ENCODE measurements at places on chromosomes 5 and 9.

GRCh38 chr5:77993141-77993854, 217.2 kb upstream of the TBCA start:
- peak; percentile 30 for DNase-seq

GRCh38 chr9:4065054-4065453, 234.8 kb downstream of the GLIS3 start:
- DNase-seq = no peak

GRCh38 chr5:136814619-136815378, 449.5 kb upstream of the TRPC7 start:
- DNase-seq = peak; percentile 17

DNA sequence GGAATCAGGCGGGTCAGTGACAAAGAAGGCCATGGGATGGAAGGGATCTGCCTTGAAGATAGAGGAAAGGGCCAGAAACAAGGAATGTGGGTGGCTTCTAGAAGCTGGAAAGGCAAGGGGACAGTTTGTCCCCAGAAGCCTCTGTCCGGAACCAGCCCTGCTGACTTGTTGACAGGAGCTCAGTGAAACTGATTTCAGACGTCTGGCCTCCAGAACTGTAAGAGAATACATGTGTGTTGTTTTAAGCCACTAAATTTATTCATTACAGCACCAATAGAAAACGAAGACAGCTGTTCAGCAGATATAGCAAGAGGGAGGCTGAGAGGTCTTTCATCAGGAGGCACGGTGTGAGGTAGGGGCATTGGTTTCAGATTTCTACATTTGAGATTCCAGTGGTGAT, 422.5 kb downstream of the KDM4C start:
- DNase-seq = no peak

DNA sequence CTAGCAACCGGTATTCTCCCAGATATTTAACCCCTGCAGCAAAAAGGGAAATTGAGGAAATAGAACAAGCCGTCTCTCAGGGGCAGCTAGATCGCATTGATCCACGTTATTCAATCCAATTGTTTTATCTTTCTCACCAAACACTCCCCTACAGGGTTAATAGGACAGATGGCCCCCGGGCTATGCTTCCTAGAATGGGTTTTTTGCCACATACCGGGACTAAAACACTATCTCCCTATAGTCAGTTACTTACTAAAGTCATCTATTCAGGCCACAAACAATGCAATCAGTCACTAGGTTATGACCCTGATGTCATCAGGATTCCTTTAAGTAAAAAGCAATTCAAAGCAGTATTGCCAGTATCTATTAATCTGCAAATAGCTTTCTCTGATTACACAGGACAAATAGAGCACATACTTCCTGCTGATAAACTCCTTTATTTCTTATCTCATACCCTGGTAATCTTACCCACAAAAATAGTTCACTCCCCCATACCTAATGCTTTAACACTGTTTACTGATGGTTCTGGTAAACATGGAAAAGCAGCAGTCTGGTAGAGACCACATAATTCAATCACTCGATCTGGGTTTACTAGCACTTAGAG, 159.0 kb downstream of the CPLANE1 start:
- DNase-seq = no peak

DNA sequence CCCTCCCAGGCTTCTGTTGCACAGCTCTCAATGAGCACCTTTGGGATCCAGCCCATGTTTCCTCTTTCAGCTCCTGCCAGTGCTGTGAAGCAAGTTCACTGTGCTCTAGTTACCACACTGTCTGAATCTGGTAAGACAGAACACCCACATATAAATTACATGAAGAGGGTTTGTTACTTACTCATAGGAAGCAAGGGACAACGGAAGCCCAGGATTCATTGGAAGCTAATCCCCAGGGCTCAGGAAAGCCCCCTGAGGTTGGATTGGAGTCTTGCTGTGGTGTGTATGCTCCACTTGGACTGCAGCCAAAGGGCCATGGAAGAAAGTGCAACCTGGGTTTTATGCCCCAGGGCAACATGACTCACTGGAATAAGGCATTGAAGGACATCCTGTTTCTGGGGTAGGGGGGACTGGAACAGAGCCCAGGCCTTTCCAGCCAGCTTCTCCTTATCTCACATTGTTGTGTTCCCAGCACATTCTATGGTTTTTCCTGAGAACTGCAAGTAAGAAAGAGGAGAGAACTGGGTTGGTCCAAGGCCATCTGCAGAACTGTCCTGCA, 15.6 kb upstream of the CLK4 start:
- peak; percentile 50 for DNase-seq

DNA sequence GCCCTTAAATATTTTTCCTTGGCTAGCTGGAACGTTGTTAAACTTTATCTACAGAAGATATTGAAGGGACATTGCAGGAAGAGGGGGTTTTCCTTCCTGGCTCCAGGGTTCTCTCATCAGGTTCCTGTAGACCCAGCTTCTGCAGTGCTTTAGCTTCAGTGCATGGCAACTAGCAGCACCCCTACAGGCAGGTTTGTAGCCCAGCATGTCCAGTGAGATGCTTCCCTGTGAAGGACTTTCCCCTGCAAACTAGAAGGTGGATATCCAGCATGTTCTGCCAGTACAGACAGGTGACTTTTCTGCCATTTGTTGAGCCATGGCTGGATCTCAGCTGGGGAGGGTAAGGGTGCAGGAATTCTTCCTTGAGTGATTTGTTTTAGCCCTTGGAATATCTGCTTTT, 10.4 kb downstream of the CCL28 start:
- DNase-seq = no peak

GRCh38 chr5:95959888-95960666, 1.6 kb downstream of the ELL2 start:
- peak; percentile 55 for DNase-seq

- peak; percentile 8 for DNase-seq
Measured at GRCh38 chr5:148206620-148207019, 3.8 kb downstream of the SPINK6 start.

DNA sequence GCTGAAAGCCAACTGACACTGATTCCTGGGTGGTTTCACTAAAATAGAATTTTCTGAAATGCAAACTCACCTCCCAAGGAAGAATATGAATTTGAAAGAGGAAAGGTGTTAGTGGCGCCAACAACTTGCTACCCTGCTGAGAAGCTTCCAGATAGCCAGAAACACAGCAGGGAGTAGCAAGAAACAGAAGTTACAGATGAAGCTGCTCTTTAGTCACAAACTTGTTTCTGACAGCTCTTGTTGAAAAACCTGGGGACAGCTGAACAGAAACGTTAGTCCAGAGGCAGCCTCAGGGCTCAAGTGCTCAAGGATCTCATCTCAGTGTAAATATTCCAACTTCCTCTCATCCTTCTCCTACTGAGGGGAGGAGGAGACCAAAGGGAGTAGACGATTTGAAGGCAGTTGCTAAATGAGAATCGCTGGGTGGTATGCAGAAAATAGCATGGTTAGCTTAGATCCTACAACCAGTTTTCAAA, 184.1 kb downstream of the PDE4D start:
- DNase-seq = no peak

- no peak for DNase-seq
Measured at GRCh38 chr5:151598984-151599383, 7.9 kb upstream of the FAT2 start.

DNA sequence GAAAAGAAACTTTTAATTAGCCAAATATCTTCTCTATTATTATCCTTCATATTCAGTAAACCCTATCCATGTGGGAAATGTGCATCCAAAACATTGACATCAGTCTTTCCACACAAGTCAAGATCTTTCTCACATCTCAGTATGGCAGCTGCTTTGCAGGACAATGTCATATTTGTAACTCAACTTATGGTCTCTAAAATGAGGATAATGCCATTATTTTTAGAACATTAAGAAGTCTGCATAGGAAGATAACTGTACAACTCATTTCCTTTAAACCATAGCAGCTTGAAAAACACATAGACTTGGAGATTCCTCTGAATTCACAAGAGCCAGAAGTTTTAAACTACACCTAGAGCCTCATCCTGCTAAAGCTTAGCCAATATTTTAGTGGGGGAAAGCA, 43.7 kb downstream of the MCTP1 start:
- no peak for DNase-seq

GRCh38 chr5:111469903-111470302, 42.4 kb downstream of the STARD4 start:
- peak; percentile 13 for DNase-seq

GRCh38 chr9:138075961-138076649, 198.5 kb downstream of the CACNA1B start:
- no peak for DNase-seq

DNA sequence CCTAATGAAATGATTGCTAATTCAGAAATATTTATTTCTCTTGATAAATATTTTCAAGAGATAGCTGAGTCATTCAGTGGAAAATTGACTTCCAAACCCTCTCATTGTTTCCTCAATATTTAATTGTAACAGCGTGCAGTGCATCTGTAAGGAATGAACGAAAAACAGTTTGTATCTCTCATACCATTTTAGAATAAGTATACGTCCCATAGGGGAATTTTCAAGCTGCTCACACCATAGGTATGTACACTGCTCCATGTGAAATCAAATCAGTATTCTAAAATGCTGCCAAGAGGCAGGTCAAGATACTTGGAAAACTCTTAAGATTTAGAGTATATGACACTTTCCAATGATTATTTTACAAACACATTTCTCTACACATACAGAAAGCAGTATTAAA, 202.2 kb downstream of the ARL15 start:
- DNase-seq = no peak

- no peak for DNase-seq
Measured at GRCh38 chr9:92954049-92954861, 6.9 kb downstream of the FGD3 start.

GRCh38 chr9:92097997-92098482, 17.2 kb downstream of the SPTLC1 start:
- DNase-seq = peak; percentile 69

DNA sequence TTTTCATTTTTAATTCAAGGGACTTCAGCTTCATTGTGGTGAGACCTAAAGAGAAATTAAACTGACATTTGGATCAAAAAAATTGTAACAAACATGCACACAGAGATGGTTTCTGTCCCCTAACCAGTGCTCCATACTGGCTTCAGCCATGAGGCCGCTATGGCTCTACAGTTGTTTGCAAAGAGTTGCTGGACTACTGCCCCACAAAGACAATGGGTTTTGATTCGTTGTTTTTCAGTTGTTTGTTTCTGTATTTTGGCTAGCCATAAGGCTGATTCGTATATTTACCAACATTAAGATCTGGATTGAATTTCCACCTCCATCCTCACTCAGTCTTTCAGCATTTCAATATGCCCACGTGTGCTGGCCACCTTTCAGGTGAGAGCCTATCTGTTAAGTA, 163.7 kb upstream of the KIF2A start:
- DNase-seq = peak; percentile 11

GRCh38 chr5:135942202-135942771, 12.5 kb downstream of the LECT2 start:
- no peak for DNase-seq

DNA sequence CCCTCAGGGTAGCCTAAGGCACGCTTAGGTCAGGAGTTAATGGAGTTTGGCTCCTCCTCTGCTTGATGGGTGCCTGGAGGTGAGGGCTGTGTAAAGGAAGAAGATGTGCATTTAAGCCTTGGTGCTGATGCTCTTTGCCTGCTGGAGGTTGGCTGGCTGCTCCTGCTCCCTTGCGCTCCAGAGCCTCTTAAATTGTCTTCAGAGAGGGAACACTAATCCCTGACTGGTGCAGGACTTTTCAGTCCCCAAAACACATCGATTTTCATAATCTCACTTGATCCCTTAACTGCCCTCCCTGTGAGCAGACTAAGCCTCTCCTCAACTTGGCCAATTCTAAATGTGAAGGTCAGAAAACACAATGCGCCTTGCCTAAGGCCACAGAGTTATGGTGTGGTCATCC, 16.2 kb upstream of the TCOF1 start:
- no peak for DNase-seq

GRCh38 chr9:90466441-90466840, 176.2 kb downstream of the DIRAS2 start:
- peak; percentile 16 for DNase-seq

DNA sequence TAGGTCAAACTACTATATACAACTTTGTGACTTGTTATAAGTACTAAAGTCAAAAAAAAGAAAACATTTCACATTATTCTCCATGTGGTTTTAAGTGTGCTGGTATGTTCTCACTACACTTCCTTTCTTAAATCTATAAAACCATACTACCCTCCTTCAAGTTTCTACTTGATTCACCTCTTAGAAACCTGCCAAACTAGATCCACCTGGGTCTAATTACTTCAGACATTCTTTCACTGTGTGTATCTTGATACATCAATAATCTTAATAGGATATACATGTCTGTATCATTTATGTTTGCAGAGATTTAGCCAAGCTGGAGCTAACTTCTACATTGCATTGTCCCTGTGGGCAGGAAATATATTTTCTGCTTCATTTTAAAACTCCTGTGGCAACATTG, 1012.6 kb downstream of the EFNA5 start:
- DNase-seq = no peak

- no peak for DNase-seq
Measured at GRCh38 chr9:2012347-2012746, 2.8 kb upstream of the SMARCA2 start.

DNA sequence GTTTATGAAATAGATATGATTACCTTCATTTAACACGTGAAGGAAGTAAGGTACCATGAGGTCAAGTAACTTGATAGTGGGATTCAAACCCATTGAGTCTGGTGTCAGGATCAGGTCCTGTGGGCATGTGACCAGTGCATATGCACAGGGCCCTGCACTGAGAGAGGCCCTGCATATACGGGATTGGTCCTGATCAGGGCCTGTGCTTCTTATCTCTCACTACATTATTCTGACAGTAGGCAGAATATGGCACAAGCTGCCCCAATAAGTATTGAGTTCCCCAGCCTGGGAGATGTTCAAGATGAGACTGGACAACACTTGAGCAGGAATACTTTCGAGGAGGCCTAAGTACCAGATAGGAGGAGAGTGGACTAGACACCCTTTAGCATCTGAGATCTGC, 44.0 kb downstream of the GALNT10 start:
- DNase-seq = no peak

DNA sequence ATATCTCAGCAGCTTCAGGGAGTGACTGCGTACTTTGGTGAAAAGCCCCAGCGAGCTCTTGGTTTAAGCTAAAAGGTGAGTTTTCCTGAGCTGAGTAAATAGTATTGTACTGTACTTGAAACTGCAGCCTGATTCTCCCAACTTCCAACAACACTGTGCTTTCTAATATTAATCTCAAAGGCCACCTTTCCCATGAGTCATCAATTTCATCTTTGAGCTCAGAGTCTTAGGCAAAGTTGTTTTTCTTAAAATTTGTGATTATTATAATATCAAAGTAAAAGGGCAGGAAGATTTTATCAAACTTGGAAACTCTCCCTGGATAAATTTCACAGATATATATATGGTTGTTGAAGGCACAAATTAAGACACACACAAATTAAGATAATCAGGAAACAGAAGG, 51.0 kb downstream of the TRPC7 start:
- no peak for DNase-seq

GRCh38 chr5:89303033-89303480, 420.1 kb upstream of the MEF2C start:
- peak; percentile 25 for DNase-seq
